ENCODE measurements at places on chromosomes 4 and X.

GRCh38 chr4:23039818-23040217 lies 347.1 kb downstream of the GBA3 start:
- DNase-seq = no peak

DNA sequence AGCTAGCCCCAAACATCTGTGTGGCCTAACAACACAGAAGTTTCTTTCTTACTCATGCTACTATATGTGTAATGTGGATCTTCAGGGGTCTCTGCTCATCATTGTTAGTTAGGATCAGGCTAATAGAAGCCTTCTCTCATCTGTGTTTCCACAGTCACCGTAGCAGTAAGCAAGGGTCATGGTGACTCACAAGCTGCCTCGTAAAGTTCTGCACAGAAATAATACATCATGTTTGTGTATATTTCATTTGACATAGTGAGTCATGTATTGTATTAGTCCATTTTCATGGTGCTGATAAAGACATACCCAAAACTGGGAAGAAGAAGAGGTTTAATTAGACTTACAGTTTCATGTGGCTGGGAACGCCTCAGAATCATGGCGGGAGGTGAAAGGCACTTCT lies 38.7 kb downstream of the SLC4A4 start:
- DNase-seq = no peak

DNA sequence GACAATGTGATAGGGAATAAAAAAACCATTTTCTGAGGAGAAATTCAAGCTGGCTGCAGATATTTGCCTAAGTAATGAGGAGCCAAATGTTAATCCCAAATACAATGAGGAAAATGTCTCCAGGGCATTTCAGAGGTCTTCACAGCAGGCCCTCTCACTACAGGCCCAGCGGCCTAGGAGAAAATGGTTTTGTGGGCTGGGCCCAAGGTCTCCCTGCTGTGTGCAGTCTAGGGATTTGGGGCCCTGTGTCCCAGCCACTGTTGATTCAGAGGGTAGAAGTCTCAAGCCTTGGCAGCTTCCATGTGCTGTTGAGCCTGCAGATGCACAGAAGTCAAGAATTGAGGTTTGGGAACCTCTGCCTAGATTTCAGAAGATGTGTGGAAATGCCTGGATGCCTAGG lies 778.7 kb downstream of the CENPC start:
- DNase-seq = no peak

- no peak for DNase-seq
Observed at GRCh38 chr4:39415678-39416283, 9.1 kb downstream of the KLB start.

DNA sequence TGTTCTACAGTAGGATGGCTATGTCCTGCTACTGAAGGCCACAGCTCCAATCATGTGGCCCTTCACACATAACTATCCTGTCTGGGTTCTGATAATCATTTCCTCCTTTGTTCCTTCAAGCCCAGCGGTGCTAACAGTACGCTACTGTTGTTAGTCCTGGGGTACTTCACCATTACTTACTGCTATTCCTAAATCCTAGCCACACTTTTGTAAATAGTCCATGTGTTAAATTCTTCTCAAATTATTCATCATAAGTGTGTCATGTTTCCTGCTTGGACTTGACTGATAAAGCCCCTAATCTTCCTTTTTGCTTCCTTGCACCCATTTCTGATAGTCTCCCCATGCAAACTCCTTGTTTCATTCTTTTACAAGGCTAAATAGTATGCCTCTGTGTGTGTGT lies 332.6 kb downstream of the FGF13 start:
- no peak for DNase-seq

GRCh38 chrX:151712253-151712652 lies 3.6 kb upstream of the FATE1 start:
- DNase-seq = no peak

DNA sequence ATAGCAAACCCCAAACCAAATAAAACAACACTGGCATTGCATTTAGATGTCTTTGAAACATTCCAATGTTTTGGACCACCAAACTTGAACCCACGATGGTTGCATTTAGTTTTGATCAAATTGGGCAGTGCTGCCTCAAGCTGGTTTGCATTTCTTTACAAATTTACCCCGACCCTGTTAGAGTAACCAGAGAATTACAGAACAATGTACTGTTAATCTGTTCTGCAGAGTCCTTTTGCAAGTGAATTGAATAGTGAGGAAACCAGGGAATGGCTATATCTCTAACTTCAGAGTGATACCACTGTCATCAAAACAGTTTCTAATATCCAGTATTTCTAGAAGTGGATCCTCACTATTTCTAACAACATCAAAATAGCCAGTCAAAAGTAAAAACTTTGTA lies 49.5 kb upstream of the GYPA start:
- DNase-seq = no peak

- no peak for DNase-seq
Observed at GRCh38 chr4:151991001-151991883, 230.4 kb upstream of the GATB start.

- DNase-seq = no peak
Observed at GRCh38 chr4:34158878-34159277, 2085.4 kb downstream of the ARAP2 start.

DNA sequence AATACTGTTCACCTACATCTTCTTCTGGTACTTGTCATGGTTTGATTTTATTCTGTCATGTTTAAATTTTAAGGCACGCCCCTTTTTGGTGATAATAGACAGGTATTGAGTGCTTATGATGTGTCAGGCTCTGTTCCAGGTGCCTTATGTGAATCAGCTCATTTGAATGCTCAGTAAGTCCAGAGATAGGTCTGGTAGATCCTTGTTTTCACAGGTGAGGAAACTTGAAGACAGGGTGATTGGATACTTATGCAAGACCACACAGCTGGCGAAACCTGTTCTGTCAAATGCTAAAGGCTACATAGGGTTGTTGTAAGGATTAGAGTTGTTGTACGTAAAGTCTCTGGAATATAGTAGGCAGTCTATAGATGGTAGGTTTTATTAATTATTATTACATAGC lies 9.6 kb upstream of the SLC25A14 start:
- no peak for DNase-seq

DNA sequence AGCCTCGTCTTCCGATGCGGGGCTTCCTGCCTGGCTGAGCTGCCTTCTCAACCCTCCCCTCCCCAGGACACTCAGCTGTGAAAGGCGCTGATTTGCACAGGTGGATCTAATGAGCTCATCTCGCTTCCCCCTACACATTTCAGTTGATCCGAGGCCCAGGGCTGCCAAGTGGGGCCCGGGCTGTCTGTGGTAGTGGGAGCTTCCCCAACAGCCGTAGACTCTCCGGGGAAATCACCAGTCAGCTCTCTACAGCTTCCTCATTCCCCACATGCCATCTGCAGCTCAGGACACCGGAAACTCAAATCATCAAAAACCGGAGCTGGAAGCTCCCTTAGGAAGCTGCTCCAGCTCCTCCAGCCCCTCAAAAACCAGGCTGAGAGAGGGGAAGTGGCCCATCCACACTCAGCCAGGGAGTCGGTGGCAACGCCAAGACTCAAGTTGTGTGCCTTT lies 56.2 kb downstream of the SMIM20 start:
- no peak for DNase-seq

DNA sequence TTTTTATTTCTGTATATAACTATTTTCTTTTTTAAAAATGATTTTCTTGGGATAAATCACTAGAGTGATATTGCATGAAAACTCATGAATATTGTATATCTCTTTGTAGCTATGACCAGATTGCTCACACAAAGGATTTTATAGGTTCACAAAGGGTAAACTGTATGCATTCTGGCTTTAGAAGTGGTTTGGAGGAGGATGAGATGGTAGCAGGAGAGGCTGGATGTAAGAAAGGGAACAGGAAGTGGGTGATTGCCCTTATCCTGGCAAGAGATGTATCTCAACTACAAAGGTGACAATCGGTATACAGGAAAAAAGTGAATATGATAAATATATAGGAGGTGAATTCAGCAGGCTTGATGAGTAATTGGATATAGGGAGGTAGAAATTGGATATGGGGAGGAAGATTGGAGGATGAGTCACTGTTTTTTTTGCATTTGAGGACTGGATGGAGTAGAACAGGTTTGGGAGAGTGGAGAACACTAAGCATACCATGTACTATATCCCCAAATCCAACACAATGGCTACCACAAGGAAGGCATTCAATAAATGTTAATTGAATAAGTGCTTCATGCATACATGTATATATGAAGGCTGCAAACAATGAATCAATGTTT lies 9.9 kb downstream of the FGG start:
- DNase-seq = no peak

GRCh38 chr4:103895876-103896465 lies 176.2 kb upstream of the TACR3 start:
- DNase-seq = no peak

DNA sequence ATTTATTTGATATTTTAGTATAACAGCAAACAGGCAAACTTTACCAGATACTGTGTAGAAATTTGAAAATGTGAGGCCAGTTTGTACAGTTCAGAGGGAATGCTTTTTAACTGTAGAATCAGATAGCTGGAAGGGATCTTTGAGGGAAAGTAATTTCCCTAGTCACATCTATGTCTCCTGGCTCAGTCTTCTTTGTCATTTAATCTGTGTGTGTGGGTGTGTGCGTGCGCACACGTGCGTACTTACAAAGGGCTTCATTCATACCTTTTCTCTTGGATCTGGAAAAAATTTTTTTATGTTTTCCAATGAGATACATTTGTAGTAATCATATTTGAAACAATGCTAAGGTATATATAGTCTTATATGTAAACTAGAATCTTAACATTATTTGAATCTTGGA lies 44.6 kb downstream of the IL13RA1 start:
- DNase-seq = no peak

DNA sequence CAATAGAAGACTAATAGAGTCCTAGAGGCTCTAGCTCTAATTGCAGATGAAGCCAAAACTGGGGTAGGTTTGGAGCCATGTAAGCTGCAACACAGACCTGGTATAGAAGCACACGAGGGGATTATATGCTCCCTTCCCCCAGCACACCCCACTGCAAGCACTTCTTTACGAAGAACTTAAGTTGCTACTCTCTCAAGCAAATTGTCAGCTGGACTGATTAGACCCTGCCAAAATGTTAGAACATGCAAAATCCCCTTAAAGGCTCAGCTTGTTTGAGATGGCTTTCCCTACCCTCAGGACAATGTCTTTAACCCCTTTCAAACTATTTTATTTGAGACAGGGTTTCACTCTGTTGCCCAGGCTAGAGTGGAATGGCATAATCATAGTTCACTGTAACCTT lies 4.7 kb upstream of the KIAA1210 start:
- DNase-seq = no peak

DNA sequence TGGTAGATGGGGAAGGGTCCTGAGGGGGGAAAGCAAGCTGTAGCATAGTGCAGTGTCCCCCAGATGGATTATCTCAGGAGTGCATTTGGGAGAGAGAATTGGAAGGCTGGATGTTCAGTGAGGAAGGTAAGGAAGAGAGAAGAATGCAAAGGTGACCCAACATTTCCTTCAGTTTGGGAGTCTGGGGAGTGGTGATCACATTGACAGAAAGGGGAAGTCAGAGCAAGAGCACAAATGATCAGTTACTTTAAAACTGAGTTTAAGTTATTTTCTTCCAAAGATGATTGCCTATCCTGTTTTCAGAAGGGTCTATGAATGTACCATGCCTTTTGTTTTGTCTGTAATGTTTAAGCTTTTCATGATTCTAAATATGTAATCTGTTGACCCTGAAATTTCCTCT lies 47.6 kb downstream of the ARHGAP10 start:
- no peak for DNase-seq

- no peak for DNase-seq
Observed at GRCh38 chrX:31024866-31025265, 47.0 kb downstream of the FTHL17 start.

GRCh38 chrX:153801669-153802068 lies 7.2 kb downstream of the SSR4 start:
- DNase-seq = no peak

DNA sequence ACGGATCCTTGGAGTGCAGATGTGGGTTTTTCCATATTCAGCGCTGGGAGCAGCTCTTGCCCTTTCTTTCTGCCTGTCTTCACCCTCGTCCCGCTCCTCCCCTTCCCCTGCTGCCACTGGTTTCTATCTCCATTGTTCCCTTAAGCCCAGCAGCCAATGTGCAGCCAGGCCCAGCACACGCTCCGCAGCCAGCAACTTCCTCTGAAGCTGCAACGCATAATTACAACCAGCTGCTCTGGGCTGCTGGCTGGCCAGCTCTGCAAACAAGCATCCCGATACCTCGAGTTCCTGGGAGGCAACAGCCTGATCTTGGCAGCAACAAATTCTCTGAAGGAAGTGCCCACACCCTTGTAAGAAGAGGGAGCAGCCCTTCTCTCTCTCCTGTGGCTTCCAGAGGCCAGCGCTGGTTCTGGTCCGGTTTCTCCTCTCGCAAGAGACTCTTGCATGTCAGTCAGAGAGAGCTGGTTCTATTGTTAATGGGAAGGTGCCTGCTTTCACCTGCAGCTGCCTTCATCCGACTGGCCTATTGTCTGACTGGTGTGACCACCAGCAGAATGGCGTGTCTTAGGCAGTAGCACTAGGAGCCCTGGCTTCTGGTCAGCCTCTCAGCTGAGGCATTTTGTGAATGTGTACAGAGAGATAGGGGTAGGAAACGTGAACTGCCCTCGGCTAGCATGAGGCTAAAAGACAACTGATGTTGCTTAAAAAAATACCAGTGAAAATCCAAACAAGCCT lies 83.8 kb upstream of the MAML3 start:
- peak; percentile 63 for DNase-seq

GRCh38 chr4:144411119-144411518 lies 234.8 kb upstream of the HHIP start:
- DNase-seq = no peak

DNA sequence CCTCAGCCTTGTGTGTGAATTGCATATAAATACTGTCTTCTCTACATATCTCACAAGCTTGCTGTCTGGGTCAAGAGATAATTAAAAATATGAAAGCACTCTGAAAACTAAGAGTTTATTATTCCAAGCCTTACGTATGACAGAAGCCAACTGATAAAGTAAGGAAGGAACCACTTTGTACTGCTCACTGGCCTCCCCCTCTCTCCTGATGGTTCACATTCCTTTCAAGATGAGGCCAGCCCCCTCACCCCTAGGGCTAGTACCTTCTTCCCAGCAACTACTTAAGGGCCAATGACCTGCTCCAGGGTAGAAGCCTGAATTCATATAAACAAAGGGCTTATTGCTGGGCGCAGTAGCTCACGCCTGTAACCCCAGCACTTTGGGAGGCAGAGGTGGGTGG lies 5.4 kb upstream of the SOWAHD start:
- no peak for DNase-seq

DNA sequence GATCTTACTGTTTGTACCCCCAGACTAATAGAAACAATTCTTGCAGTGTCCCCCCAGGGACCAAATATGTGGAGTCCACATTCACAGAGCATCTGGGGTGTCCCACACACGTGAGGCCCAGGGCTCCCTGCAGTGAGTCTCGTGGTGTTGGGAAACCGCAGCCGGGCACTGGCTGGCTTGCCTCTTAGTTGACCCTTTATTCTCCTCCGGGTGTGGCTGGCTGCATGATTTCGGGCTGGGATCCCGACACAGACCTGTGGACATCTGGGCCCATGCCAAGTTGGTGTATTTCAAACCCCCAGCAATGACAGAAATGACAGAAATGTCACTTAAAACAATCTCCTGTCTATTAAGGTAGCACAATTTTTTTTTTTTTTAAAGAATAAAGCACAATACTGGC lies 15.6 kb upstream of the CLDN24 start:
- DNase-seq = no peak
